ENCODE measurements at places on chromosomes 6 and 20.

- DNase-seq, result no peak
Measured at GRCh38 chr20:3800256-3800877, 4.3 kb downstream of the CDC25B start.

GRCh38 chr6:6925391-6926164, 182.2 kb upstream of the RREB1 start:
- DNase-seq, result no peak

- no peak for DNase-seq
Measured at GRCh38 chr20:13676682-13677081, 38.0 kb upstream of the TASP1 start.

DNA sequence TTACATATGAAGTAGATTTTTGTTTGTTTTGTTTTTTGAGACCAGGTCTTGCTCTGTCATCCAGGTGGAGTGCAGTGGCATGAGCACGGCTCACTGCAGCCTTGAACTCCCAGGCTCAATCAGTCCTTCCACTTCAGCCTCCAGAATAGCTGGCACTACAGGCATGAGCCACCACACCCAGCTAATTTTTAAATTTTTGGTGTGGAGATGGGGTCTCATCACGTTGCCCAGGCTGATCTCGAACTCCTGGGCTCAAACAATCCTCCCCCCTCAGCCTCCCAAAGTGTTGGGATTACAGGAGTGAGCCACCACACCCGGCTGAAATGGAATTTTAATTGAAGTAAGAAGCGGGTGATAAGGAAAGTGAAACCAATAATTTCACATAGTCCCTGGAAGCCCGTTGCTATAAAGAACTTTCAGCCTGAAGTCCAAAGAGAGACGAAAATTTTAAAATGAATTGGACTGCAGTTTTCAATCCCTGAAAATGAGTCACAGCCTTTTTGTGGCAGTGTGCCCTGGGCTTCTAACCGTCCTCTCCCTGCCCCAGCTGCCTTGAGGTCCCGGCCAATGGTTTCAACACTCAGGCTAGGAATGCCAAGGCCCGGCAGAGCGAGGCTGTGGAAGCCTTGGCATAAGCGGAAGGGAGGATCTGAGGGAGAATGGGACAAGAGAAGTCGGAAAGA, 757 bp downstream of the RAET1E start:
- DNase-seq, result no peak

DNA sequence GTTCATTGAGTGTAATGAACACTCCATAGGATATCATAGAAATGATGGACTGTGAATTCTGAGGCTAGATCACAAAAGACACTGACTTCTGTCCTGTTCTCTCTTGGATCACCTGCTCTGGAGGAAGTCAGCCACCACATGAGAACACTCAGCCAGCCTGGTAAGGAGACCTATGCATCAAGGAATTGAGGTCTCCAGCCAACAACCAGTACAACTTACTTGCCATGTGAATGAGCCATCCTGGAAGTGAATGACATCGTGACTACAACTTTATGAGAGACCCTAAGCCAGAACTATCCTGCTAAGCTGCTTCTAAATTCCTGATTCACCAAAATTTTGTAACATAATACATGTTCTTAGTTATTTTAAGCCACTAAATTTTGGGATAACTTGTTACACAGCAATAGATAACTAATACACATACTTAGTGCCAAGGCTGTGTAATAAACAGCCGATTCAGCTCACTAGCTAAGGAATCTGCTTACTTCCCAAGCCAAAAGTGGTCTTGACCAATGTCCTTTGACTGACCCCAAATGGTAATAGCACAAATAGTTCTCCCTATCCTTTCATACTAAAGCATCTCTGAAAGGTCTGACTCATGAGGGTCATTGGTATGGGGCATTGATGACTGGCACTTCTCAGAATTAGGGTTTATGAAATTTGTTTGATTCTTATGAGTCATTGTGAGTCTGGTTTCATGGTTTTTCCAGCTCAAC, 6.9 kb upstream of the CTNNBL1 start:
- DNase-seq, result no peak

GRCh38 chr6:14470671-14471070, 353.1 kb downstream of the CD83 start:
- DNase-seq, result no peak

DNA sequence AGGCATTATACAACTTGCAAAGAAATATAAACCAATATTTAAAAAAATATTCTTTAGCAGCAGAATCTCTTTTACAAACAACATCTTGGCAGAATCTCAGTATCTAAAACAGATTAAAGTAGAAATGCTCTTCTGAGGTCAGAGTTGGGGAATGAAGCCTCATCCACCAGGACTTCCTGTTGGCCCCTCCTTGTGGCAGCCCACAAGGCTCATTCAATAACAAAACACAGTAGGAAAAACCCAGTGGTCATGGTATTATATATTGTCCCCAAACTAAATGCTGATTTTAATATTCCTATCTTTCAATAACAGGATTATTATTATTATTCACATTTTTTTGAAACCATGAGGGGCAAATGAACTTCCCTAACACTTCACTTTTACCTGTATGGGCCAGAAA, 368.6 kb downstream of the BTBD9 start:
- no peak for DNase-seq

Measured in stimulated activated CD4-positive, alpha-beta T cell treated with anti-CD3 and anti-CD28 coated beads, TNF-alpha, amount 100 ng/mL, for 48 hours (primary cell).